Coronary artery (tissue), 2 donors: ENCODE measurements at places on chromosomes 6 and 20.
A peak's percentile ranks its signal among the peaks of the same experiment; 100 is the strongest.

DNA sequence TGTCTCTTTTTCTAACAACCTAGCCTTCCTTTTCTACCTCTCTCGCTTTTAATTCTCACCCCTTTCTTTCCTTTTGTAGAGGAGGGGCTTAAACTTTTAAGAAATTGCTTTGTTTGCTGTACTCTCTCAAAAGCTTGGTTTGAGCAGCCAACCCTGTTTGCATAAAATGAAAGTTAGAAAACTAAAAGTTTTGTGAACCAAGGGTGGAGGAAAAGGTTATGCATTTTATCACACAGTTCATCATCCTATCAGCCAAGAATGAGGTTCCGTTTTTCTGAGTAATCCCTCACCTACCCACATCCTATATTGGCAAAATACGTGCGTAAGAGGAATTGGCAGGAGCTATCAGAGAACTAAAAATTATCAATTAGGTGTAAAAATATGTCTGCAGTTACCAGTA is 42.8 kb upstream of the LOC128125822 start:
- DNase-seq: no peak

GRCh38 chr6:31510007-31510406 is 12.1 kb downstream of the MICB start:
- no peak for DNase-seq

DNA sequence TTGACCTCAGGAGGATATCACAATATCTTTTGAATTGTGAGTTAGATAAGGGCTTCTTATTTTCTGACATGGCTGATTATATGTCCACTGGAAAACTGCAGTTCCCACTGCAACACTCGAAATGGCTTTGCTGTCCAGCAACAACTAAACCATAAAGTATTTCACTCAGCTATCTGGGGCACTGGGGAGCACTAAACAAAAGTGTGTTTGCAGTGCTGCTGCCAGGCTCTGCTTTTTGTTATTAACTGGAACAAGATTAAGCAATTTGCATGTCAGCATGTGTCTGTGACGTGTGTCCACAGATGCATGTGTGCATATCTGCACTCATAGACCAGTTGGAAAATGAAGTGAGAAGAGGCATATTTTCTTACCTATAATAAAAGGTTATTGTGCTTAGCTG is 107.8 kb upstream of the CCN2 start:
- no peak for DNase-seq

DNA sequence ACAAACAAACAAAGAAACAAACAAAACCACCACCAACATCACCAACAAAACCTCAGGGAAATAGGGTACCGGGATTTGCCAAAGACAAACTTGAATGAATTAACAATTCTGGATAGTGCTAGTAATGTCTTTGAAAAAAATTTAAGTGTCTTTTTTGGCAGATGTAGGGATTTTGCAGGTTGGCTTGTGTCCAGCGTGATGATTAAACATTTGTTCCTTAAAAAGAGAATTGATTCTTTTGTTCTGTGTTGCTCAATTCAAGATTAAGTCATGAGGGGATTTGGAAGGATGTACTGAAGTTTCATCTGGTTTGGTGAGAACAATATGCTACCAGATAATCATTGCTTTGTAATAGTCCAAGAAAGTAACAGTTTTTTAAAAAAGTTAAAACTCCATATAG is 125.1 kb upstream of the HS3ST5 start:
- no peak for DNase-seq

DNA sequence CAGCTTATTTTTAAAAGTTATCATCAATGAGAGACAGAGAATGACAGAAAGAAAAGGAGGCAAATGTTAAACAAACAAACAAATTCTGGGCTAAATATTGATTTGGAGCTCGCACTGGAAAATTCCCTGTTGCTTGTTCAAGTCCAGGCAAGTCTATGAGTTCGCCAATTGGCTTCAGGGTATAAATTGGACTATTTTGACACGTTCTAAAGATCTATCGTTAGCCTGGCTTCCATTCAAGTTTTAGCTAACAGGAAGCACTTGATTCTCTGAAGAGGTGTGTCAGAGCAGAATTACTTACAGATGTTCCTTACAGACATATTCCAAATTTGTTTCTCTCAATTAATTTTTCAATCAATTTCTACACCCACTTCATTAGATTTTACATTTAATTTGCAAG is 15.8 kb upstream of the RFPL4B start:
- no peak for DNase-seq

- DNase-seq: peak; percentile 70
Measured at GRCh38 chr20:24586523-24586840, 117.1 kb downstream of the SYNDIG1 start.

- no peak for DNase-seq
Measured at GRCh38 chr20:47704746-47705496, 80.4 kb downstream of the SULF2 start.

DNA sequence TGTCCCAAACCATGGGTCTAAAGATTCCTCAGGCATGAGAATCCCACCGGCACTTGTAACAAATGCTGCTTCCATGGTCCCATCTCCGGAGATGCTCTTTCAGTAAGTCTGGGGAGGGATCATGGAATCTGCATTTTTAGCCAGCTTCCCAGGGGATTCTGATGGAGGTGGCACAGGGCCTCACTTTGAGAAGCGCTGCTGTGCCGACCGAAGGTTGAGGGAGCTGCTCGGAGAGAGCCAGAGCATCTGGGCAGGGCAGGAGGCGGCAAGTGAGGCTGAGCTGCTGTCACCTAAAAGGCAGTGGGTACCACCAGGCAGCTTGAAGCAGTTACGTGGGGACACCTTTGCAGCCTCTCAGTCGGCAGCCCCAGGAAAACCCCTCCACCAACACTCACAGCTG is 100.2 kb upstream of the CDYL start:
- DNase-seq: no peak

- DNase-seq: no peak
Measured at GRCh38 chr6:90478278-90478677, 108.6 kb downstream of the MAP3K7 start.

DNA sequence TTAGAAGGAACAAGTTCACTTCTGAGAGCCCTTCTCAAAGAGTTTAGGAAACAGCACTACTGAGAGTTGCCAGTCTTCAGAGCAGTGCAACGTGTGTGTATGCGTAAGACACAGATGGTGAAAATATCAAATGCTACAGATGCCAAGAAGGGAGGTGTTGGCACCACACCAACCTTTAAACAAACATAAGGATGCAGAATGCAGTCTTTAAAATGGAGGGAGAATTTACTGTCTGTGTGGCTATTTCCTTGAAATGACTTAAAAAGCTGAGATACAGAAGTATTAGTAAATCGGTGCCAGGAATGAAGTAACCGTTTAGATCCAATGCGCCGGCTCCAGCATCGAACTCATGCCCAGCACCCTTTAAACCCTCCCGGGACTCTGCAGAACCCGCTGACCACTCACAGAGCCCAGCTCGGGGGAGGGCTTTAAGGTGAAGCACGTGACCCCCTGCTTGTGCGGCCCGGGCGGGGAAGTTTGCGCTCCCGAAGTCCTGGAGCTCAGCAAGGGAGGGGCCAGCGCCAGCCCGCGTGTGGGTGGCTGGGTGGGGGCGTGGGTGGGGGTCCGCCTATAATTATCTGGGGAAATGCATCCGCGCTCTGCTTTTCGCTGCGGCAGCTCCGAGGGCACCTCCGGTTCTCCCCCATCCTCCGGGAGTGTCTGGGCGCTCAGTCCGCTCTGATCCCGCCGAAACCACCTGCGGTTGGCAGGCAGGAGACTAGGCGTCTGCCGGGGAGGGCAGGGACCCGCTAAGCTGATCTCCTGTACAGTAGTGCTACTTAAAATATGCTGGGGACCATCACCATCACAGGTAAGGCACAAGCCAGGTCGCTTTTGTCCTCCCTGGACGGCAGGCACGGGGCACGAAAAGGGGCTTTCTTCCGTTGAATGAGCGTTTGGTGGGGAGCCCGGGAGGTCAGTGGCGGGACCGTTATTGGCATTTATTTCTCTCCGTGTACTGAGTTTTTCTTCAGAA is 66.0 kb downstream of the ZBTB2 start:
- DNase-seq: peak; percentile 89

GRCh38 chr20:53227523-53227922 is 255.4 kb downstream of the TSHZ2 start:
- DNase-seq: no peak

- DNase-seq: no peak
Measured at GRCh38 chr6:101083533-101084175, 202.5 kb upstream of the ASCC3 start.

DNA sequence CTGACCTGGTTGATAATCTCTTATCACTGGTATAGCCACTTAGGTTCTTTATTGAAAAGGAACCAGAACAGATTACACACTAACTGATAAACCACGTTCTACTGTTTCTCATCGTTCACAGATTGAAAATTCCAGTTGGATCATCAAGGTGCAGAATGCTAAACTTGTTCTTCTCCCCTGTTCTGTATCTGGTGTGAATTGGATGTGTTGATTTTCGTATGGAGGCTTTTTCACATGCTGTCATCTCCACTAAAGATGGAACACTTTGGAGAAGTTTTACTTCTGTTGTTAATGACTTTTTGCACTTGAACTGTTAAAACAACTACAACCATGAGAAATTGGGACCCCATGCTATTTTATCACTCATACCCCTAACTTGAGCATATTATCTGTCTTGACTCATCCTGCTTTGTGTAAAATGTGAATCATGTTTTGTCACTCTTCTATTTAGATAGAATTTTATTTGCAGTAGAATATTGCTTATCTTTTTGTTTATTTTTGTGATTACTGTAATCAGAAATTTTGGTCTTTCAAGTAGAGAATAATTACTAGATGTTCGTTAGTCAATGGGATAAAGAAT is 17.5 kb downstream of the VAPB start:
- DNase-seq: no peak

- peak; percentile 66 for DNase-seq
Measured at GRCh38 chr6:44561060-44561623, 173.6 kb downstream of the CDC5L start.

DNA sequence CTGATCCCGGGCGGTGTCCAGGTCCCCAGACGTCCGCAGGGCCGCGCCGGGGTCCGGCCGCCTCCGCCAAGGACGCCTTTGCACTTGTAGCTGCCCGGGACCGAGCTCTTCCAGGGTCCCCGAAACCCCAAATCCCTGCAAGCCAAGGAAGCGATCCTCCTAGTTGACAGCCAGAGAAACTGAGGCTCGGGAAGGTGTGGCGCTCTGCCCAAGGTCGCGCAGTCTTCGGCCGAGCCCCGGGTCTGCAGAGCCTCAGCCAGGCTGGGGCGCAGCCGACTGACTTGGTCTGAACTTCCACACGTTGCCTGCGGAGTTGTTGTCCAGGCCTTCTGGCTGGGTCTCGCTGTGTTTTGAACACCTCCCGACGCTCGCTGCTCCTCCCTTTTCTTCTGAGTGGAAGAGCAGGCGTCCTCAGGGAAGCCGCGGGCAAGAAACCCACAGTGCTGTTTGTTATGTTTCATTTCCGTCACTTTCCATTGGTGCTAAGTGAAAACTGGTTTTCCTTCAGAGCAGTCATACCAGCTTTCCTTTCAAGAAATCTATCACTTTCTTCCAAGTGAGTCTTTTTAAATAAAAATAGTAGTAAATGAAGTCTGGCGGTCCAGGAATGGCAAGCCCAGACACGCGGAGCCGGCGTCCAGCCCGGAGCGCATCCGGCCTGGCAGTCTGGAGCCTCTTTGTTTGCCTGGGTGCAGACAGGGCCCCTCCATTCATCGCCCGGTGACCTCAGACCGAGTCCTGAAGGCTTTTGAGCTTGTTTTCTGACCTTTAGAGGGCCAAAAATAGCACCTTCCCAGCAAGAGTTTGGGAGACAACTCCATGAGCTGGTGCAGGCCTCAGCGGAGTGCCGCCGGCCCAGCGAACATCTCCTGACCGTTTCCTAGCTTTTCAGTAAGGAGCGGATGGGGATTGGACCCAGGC is 698 bp downstream of the FAM210B start:
- peak; percentile 80 for DNase-seq

DNA sequence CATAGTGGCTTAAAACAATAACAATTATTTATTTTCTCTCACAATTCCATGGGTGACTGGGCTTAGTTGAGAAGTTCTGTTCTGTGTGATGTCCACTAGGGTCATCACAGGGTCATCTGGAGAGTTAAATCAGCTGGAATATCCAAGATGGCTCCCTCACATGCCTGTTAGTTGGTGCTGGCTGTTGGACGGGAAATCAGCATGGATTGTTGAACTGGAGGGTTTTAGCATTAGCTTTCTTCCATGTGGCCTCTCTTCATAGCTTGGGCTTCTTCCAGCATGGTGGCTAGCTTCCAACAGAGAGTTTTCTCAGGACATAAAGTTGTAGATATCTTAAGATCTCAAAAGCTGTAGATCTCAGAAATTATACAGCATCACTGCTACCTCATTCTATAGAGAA is 19.6 kb downstream of the MARCKS start:
- DNase-seq: no peak

- DNase-seq: no peak
Measured at GRCh38 chr6:89599727-89600126, 38.8 kb downstream of the LYRM2 start.

- DNase-seq: no peak
Measured at GRCh38 chr20:20317195-20317594, 50.7 kb upstream of the INSM1 start.

DNA sequence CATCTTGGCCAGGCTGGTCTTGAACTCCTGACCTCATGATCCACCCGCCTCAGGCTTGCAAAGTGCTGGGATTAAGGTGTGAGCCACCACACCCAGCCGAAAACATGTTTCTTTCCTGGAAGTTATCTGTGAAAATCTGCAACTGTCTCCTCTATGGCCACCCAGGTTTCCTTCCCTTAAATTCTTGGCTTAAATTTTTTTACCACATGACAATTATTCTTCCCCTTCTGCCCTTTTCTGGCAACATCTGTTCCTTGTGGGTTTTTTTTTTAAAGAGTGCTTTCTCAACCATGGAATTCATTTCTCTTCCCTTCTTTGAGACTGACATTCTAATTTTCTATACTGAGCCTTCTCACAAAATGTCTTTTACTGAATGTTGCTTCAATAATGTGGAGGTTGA is 59.6 kb downstream of the DOK5 start:
- no peak for DNase-seq

DNA sequence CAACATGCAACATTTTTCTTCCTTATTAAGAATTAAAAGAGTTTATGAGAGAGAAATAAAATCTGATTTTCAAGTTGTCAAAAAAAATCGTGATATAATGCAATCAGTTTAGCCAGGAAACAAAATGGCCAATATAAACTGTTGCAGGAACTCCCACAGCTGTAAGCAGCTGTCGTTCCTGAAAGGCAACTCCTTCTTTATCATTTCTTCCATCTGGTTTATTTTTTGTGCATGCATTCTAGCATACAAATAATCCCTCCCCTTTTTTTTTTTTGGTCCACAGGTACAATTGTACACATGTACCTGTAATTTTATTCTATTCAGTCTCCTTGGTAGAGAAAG is 19.7 kb downstream of the TRAF3IP2 start:
- DNase-seq: no peak

DNA sequence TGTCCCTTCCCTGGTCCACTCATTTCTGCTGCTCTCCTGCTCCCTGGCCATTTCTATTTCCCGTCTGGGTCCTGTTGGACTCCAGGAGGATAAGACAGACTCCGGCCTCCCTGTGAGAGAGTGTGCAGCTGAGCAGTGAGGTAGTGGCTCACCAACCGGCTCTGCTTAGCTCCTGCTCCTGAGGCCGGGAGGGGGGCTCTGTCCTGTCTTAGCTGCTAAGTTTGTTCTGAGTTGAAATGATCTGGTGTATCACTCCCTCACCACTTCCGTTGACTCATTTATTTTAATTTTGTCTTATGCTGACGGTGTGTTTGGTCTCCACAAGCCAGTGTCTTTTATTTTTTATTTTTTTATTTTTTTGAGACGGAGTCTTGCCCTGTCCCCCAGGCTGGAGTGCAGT is 148.5 kb upstream of the PDE10A start:
- DNase-seq: no peak

- DNase-seq: no peak
Measured at GRCh38 chr6:32553037-32553742, 23.1 kb upstream of the HLA-DRB5 start.
